ENCODE measurements at places on chromosomes 11 and 22.

- no peak for DNase-seq
These were observed 51.6 kb downstream of the SGSM1 start for GRCh38 chr22:24857576-24857975.

DNA sequence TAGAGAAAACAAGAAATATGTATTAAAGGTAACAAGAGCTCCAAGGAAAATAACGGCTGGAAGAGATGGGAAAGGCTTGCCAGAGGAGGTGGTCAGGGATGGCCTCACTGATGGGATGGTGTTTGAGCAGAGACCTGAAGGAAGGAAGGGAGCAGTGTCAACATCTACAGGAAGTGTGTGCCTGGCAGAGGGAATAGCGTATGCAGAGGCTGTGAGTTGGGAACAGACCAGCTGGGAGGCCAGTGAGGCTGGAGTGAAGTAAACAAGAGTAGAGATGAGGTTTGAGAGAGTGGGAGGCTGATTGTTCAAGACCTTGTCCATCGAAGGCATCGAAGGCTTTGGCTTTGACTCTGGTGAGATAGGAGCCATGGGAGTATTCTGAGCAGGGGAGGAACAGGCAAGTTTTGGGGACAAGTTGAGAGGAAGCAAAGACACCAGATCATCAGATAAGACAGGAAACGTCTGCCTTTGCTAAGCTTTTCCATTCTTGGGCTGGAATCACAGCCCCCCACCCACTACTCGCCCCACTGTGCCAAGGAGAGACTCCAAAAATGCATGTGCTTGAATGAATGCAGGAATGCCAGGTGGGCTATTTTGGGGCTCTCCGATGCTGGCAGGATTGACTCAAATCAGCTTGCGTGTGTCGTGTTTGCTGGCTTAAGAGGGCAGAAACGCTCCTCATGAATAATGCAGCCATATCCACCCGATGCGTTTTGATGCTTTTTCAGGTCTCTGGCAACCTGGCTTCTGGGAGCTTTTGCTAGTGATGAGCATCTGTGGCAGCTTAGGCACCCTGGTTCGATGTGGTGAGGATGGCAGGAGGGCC is 7.2 kb downstream of the SGSM1 start:
- DNase-seq: no peak

DNA sequence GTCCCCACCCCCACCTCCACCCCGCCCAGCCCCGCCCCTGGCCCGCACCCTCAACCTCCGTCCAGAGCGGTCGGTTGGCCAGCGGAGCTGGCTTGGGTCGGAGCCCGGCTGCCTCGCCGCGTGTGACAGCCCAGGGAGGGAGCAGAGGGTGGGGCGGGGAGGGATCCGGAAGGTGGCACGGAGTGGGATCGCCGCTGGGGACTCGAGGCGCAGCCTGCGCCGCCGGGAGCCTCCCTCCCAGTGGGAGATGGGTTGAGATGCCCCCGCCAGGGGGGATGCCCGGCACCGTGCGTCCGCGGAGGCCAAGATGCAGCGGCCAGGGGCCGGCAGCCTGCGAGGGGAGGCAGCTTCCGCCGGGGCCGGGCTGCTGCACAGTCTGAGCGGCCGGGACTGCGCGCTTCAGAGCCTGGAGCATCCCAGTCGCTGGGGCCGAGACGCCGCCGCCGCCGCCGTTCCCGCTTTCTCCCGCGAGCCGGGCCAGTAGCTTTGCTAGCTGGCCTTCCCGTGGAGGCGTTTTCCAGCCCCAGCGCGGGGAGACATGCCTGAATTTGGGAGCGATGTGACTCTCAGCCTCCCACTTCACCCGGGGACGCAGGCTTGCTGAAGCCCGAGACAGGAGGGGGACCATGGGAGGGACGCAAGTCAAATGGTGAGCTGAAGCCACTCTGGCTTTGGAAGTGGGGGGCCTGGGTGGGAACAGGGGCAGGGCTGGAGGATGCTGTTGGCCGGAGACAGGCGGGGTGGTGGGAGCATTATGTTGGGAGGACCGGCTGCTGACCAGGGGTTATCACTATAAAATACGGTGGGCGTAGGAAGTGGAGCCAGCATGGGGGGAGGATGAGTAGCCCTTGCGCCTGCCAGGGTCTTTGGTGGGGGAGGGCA is 40.2 kb downstream of the DIXDC1 start:
- no peak for DNase-seq

DNA sequence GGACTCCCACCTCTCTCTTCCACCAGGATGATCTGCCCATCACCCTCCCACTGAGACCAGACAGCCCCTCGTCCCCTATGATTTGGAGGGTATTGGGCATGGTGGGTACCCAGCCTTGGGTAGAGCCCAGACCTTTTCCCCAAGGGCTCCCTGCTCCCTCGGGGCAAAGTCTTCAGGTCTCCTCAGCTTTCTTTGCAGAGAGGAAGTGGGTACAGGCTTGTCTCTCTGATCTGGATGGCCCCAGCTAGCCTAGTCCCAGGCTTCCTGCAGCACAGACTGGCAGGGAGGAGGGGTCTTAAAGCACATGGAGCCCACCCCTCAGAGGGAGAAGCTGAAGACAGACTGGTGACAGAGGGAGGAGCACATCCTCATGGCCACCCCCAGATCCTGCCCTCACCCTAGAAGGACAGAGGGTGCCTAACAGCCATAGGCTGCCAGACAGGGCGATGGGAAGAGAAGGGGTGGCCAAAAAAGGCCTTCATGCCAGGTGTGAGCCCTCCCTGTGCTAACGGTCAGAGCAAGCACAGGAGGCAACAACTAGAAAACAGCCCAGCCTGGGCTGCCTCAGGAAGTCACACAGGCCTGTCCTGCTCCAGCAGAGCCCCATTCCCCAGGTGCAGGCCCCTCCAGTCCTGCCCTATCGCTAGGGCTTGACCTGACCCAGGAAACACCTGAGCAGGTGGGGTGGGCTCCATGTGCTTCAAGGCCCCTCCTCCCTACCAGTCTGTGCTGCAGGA is 30.4 kb downstream of the SLC22A12 start:
- no peak for DNase-seq

DNA sequence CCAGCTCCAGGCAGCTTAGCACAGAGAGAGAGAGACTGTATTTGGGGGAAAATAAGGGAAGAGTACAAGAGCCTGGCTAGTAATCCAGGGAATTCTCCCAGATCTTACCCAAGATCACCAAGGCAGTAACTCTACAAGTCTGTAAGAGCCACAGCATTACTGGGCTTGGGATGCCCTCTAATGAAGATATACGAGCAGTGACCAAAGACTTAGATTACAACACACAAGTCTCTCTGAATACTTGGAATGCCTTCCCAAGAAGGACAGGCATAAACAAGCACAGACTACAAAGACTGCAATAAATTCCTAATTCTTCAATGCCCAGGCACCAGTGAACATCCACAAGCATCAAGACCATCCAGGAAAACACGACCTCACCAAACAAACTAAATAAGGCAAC is 17.7 kb downstream of the DNAJC24 start:
- peak; percentile 58 for DNase-seq

DNA sequence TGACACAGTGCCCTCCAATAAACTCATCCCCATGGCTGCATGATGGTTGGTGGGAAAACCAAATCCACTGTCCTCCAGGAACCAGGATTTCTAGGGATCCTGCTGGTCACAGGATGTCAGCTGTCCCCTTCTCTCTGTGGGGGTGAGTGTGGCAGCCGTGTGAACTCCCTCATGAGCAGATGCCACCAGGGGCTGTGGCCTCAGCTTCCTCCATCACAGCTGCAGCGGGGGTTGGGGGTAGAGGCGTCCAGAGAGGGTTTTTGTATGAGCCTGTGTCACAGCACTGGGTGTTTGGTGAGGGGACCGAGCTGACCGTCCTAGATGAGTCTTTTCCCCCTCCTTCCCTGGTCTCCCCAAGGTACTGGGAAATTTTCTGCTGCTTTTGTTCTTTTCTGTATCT is 26.4 kb downstream of the IGLL5 start:
- DNase-seq: no peak

DNA sequence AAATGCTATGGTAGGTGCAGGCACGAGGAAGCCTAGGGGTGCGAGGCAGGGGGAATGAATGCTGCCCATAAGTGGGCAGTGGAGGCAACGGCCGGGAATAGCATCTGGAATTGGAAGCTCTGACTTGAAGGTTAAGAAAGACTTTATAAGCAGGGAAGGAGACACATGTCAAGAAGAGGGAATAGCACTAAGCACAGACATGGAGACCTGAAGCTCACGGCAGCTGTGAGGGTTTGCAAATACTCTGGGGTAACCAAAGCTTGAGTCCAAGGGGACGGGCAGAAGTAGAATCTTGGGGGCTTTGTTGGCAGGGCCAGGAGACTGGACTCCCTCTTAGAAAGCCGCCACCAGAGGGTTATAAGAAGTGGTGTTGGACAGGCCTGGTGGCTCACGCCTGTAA is 112.6 kb downstream of the CEP164 start:
- no peak for DNase-seq

DNA sequence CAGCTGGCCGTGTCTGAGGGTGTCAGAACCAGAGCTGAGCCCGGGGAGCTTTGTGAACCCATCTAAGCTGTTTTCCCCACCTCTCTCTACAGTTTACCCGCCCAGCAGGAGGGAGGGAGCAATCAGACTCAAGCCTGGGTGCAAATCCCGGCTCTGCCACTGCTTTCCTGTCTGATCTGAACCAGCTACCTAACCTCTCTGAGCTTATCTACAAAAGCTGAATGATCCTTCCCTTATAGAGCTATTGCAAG is 252 bp downstream of the APOL2 start:
- DNase-seq: no peak

DNA sequence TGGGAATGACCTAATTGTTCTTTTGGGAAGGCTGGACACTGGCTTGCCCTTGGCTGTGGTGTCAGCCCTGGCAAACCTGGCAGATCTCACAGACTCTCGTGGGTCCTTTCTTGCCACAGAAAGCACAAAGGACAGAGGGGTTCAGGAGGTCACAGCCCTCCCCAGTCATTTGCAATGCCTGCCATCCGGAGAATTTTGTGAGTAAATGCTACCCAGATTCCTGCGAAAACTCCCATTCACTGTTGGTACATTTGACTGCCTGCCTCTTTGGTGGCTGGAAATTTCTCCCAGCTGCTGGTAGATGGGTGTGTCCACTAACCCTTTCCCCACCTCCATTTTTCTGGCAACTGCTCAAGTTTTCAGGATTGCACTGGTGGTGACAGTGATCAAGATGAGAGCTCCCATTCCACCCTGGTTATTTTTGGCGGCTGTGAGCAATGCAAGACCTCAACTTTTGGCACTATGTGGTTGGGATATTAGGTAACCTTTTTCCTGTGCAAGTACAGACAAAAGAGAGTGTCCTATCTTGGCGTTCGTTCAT is 155.7 kb downstream of the NAV2 start:
- DNase-seq: peak; percentile 52

DNA sequence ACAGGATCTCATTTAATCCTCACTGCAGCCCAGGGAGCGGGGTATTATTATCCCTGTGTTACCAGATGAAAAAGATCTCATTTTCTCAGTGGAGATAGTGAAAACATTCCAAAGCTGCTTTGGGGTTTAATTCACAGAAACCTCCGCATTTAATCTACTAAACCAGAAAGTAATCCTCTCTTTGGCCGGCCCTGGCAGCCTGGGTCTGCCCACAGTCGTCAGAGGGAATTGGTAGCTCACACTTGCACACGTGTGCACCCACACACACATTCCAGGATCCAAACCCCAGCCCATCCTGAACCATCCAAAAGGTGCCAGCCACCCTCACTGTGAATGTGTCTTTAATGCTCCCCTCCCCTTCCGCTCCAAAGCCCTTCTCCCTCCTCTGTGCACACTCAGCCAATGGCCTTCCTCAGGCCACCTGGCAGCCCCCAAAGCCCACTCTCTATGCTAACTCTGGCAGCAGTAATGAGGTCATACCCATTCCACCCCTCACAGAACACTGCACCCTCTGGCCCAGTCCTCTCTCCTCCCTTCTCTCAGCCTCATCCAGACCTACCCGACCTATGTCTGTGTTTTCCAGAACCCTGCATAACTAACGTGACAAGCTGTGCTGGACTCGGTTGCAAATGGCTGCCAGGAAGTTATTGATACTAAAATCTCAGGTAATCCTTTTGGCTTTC is 466.2 kb downstream of the SOX6 start:
- DNase-seq: peak; percentile 82

GRCh38 chr11:74493791-74494630 is 487 bp upstream of the LIPT2 start:
- peak; percentile 2 for DNase-seq

DNA sequence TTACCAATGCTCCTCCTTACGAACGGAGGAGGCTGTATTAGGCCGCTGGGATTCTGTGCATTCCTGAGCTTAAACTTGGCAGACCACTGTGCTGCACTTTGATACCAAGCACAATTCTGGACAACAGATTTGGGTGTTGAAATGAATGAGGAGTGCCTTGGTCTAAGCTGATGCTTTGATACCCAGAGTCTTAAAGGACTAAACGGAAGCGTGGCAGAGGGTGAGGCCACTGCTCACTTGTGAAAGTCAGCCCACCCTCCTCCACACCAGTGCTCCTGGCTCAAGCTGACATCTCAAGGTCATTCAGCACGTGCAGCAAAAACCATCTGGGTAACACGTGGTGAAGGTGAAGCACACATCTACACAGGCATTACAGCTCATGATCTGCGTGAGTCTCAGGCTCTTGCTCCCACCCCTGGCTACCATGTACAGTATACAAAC is 85.9 kb downstream of the MICAL3 start:
- peak; percentile 64 for DNase-seq

GRCh38 chr11:77233011-77233410 is 68.5 kb downstream of the GDPD4 start:
- DNase-seq: no peak

GRCh38 chr11:64357446-64357845 is 1.5 kb upstream of the RPS6KA4 start:
- DNase-seq: no peak

- DNase-seq: no peak
These were observed 175.6 kb upstream of the NECTIN1 start for GRCh38 chr11:119904531-119905035.

DNA sequence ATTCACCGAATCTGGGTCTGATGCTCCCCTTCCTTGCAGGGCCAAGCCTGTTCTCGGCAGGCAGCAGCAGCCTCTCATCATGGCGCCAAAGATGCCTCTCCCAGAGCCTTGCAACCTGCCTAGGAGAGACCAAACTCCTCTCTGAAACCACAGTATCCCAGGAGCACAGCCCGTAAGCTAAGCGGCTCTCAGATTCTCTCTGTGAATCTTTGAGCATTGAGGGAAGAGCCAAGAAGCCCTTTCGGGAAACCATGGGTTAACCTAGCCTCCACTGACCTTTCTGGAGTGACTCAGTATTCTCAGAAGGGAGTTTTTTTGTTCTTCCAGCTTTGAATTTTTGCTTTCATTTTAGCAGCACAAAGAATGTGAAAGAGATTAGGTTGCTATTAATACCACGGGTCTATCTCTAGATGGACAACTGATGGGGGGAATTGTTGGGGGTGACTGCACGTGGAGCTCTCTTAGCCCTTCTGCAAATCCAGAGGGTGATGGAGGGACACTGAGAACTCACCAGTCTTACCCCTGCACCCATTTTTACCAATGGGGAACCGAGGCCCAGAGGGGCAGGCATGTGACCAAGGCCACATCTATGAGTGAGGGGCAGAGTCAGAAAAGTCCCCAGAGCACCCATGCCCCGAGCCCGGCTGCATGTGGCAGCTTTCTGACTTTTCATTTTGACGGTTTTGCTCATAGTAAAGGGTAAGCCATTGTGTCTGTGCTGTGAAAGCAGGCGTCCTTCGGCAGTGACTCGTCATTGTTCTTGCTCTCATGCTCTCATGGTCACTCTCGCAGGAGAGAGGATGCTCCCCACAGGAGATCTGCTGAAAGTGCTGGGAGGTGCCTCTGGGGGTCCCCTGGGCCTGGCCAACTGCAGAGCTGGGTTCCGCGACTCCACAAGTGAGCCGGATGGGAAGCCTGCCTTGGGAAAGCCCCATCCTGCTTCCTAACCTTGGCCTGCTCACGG is 36.0 kb downstream of the IRAG1 start:
- peak; percentile 75 for DNase-seq

GRCh38 chr22:17412232-17412631 is 43.0 kb downstream of the CECR2 start:
- no peak for DNase-seq

GRCh38 chr11:20444535-20444934 is 57.0 kb downstream of the PRMT3 start:
- no peak for DNase-seq

Data from fibroblast of villous mesenchyme (primary cell).